ENCODE measurements at places on chromosomes 1 and 21. TPM values are rescaled to one million over a fixed set of nuclear protein-coding genes. Genes with fewer than 3 reads are reported as not detected.

Gene SPRR2B
- total RNA-seq = not detected

Gene GNAT2
- not detected for total RNA-seq

DNA sequence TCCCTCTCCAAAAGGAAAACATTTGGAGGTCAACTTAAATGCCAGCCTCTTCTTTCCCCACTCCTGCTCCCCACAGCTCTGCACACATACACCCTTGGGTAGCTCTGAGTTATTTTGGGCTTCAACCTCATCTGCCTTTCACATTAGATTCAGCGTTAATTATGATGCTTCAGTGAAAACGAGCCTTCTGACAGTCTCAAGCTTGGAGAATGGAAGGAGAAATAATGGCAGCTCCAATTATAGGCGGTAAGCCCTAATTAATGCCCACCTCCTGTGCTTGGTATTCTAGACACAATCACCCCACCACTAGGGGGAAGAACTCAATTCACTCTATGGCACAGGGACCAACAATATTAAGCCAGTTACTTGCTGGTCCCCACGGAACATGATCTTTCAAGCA lies 397.9 kb downstream of the BRINP2 start:
- DNase-seq = no peak

- no peak for DNase-seq
These were observed 294.9 kb upstream of the DEPDC1 start for GRCh38 chr1:68791800-68792199.

DNA sequence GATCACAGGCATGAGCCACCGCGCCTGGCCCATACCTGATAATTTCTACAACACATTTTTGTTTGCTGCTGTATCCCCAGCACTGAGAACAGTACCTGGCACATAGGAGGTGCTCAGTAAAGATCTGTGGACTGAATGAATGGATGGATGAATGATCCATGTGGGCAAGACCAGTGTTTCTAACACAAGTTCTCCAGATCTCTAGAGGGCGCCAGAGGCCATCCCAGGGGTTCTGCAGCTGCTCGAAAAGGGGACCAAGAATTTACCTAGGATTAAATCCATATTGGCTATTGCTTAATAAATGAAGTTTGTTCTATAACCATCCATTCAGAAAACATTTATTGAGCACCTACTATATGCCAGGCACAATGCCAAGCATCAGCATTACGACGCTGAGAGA lies 167.7 kb downstream of the ACTL8 start:
- DNase-seq = no peak

- no peak for DNase-seq
These were observed 42.2 kb upstream of the LYST start for GRCh38 chr1:235908742-235909520.

DNA sequence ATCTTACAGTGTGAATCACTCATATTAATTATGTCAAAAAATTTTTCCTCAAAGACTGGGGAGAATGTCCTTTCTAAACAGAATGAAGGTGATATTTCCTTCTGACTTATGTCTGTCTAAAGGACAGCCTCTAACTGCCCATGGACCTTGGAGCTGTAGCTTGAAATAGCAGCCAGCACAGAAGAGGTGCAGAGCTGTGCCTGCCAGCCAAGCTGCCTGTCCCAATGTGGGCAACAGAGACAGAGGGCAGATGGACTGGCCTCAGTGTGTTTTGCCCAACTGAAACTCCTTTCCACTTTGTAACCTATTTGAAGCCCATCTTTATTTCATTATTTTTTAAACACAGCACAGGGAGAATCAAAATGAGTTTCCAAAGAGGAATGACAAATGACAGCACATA lies 97.6 kb upstream of the DYNLT5 start:
- DNase-seq = no peak

- DNase-seq = no peak
These were observed 9.3 kb upstream of the IL19 start for GRCh38 chr1:206761159-206761768.

DNA sequence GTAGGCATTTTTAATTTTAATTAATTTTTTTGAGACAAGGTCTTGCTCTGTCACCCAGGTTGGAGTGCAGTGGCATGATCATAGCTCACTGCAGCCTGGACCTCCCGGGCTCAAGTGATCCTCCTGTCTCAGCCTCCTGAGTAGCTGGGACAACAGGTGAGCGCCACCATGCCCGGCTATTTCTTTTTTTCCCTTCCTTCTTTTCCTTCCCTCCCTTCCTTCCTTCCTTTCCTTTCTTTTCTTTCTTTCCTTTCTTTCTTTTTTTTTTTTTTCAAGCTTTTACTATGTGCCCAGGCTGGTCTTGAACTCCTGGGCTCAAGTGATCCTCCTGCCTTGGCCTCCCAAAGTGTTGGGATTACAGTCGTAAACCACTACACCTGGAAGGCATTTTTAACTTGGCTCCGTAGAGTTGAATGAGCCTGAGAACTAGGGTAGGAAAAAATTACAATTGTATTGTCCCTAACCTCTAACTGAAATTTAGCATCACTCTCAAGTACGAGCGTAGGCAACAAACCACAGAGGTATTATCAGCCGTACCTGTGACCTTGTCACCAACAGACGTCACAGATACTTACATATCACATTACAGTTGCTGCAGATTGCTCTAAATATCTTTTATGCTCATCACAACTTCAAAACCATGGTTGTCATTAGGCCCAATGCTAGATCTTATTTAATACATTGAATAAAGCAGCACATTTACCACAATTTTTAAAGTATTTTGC lies 8.0 kb downstream of the RUNX3 start:
- no peak for DNase-seq

Measured in mucosa of descending colon (tissue), 3 donors.